ENCODE measurements at places on chromosomes 4 and X.

DNA sequence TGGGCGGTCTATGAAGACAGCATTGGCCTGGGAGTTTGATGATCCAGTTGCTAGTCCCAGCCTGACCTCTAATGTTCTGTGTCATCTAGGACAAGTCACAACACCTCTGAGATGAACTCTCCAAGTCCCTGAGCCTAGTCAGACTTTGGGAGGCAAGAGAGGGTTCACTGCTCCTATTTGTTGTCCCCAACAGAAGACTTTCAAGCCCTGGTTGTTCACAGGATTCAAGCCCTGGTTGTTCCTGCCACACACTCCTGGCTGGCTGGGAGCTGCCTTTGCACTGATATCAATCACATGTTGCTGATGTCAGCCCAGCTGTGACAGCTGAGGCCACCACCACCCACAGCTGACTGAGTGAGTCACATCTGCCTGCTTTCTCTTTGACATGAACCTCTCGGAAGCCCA is 253.2 kb upstream of the RASGEF1B start:
- no peak for DNase-seq

GRCh38 chrX:44314259-44314734 is 29.2 kb downstream of the EFHC2 start:
- DNase-seq: no peak

- DNase-seq: no peak
Observed at GRCh38 chr4:53365121-53365485, 758 bp downstream of the SCFD2 start.

DNA sequence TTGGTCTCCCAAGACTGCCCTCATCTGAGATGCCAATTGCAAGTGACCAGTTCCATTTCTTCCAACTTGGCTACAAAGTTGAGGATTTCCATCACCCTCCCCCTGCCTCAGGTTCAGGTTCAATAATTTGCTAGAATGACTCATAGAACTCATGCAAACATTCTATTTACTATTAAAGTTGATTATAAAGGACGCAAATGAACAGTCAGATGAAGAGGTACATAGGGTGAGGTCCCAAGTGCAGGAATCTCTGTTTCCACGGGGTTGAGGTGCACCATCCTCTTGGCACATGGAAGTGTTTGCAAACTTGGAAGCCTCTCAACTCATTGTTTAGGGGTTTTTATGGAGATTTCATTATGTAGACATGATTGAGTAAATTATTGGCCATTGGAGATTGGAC is 41.0 kb downstream of the FGFBP1 start:
- no peak for DNase-seq

DNA sequence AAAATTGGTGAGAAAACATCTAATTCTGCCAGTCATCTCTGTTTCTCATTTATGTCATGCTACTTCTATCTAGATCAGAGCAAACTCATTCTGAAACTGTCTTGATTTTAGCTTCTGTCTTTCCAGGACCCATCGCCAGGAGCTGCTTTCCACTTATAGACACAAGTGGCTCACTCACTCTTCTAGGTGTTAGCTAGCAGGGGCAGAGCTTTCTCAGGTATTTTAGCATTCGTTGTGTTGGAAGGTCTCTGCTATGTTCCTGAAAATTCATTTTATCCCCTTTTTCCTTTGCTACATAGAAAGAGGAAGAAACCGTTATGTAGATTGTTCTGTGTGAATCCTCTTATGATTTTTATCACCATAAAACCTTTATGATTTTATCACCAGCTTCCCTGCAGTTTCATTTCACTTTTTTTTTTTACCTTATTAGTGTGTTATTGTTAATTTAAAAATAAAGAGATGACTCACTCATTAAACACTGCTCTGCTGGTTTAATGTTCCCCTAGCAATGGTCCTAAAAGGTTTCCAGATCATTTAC is 246.6 kb upstream of the AADAT start:
- no peak for DNase-seq

DNA sequence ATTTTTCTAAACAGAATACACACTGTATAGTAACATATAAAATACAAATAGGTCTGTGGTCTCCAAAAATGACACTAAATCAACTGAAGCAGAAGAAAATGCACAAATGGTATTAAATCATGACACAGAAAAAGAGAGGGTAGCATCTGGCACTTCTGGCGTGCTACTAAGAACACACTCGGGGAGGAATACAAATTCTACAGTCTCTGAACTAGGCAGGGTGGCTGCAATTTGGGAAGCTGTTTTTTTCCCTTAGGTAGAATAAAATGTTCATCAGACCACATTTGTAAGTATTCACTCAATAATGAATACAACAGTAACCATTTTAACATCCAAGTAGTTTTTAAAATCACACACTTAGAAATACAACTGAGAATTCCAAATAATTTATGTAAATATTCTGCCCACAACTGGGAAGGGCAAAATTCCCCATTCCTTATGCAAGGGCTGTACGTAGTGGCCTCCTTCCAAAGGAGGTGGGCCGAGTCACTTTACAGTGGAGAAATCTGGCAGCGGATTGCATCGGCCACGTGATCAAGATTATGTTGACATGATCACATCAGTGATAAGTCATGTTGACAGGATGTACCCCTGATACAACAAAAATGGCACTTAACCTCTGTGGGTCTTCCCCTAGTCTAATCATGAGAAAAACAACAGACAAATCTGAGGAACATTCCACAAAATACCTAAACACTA is 101.1 kb downstream of the TSPAN5 start:
- no peak for DNase-seq

GRCh38 chrX:68462653-68463052 is 29.4 kb upstream of the OPHN1 start:
- no peak for DNase-seq

- DNase-seq: no peak
Observed at GRCh38 chr4:4216648-4217047, 10.1 kb downstream of the OTOP1 start.

DNA sequence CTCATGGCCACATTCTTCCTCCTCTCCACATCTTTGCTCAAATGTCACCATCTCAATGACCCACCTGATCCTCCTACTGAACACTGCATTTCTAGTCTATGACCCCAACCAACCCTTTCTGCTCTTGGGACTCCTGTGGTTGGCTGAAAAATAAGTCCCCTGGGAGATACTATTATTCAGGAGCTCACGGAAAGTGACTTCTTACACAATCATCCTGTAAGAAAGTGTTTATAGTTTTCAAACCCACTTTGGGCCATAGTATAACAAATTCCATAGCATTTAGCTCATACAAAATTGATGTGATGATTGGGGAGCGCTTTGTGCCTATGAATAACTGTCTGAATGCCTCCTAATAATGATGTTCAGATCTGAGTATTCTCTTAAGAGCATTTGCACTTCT is 161.4 kb upstream of the HS3ST1 start:
- DNase-seq: no peak

DNA sequence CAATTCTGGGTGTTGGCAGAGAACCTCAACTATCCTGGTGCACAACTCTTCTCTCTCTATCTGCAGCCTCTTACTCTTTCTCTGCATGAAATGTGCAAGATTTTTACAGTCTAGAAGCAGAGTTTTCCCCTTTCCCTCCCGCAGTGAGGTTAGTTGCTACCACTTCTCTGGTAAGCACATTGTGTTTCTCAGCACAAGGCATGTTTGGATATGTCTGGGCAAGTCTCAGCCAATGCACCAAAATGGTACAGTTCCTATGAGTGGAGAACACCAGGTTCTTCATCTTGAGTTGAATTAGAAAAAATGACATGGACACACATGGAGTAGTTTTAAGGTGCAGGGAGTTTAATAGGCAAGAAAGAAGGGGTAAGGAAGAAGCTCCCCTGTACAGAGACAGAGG is 187.0 kb downstream of the CCNG2 start:
- no peak for DNase-seq

DNA sequence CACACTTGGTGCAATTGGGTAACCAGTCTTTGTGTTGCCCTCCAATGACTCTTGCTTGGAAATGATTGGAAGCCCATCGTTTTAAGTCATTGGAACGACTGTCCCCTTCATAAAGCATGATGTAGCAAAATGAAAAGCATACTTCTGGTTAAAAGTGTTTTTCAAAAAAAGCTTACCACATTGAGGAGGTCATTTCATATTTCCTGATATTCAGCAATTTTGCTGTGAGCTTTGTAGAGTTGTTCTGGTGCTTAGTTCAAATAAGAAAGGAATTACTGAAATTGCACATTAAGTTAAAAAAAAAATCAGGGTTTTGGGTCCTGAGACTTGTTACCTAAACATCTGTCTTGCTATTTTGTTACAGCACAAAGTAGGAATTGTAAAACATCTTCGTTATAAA is 51.8 kb downstream of the TBL1X start:
- no peak for DNase-seq

- DNase-seq: no peak
Observed at GRCh38 chr4:140743194-140743931, 12.8 kb downstream of the TBC1D9 start.

DNA sequence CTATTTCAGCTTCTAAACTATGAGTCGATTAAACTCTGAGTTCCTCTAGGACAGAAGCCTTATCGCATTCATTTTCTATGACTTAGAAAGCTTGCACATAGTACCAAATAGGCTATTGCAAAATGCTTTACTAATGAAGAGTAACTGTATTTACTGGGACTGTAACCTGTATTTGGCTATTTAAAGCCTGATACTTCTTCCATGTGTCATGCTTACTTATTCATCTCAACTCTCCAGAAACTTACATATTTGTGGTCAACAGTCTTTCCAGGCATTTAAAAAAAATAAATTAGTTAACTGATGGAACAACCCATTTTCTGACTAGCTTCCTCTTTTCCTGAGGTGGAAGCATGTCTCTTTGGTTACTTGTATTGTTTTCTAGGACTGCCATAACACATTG is 467.9 kb downstream of the PCDH11X start:
- no peak for DNase-seq

- DNase-seq: no peak
Observed at GRCh38 chr4:28250646-28251045, 1390.0 kb downstream of the STIM2 start.

- DNase-seq: no peak
Observed at GRCh38 chr4:140138428-140138827, 15.6 kb downstream of the MAML3 start.

- DNase-seq: no peak
Observed at GRCh38 chr4:99136329-99136728, 7.8 kb downstream of the ADH4 start.

DNA sequence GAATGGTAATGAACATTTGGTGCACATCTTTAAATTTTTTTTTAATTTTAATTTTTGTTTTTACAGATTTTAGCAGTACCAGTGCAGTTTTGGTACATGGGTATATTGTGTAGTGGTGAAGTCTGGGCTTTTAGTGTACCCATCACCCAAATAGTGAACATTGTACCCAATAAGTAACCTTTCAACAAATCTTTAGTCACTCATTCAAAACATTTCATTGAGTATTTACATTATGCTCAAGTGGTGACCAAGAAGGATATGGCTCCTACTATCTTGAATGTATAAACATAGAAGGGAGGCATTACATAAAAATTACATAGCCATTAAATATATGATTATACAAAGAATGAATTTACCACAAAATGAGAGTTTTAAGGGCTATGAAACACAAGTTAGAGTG is 223.3 kb downstream of the SPRY1 start:
- DNase-seq: no peak

DNA sequence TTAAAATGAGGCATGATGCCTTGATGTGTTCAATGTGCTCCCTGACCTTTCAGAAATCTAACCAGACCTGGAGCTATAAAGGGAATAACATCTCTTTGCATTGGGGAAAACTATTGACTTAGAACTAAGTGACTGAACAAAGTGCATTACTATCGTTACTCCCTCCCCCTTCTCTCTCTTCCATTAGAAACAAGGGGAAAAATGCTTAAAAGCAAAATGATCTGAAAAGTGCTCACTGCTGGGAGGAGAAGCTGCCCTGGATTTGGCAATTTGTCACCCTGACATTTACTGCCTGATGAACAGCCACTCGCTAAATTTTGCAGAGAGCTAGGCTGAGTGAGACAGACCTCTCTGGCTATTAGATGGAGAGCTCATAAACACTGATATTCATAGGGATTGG is 48.6 kb upstream of the PARM1 start:
- DNase-seq: no peak

DNA sequence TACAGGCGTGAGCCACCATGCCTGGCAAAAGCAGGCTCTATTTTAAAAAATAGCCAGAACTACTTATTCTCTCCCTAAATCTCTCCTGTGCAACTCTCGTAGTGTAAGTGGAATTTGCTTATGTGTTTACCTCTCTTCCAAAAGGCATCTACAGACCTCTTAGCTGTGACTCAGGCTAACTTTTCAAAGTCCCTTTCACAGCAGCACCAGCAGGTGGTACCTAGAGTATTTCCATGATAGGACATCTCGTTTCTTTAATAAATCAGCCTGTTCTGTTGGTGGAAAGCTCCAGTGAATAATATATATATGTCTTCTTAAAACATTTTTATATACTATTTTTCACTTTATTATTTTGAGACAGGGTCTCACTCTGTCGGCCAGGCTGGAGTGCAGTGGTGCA is 89.0 kb downstream of the NSUN7 start:
- DNase-seq: no peak

GRCh38 chr4:76055016-76055415 is 19.1 kb upstream of the CXCL11 start:
- no peak for DNase-seq

GRCh38 chr4:8440492-8441311 is at the start of the genes ACOX3 and TRMT44:
ACOX3 (minus strand) TSS chr4:8440723; CDS start chr4:8416521, 24,202 bp downstream.
TRMT44 (plus strand) TSS chr4:8440777; CDS start chr4:8440823, 46 bp downstream.
- peak; percentile 85 for DNase-seq

DNA sequence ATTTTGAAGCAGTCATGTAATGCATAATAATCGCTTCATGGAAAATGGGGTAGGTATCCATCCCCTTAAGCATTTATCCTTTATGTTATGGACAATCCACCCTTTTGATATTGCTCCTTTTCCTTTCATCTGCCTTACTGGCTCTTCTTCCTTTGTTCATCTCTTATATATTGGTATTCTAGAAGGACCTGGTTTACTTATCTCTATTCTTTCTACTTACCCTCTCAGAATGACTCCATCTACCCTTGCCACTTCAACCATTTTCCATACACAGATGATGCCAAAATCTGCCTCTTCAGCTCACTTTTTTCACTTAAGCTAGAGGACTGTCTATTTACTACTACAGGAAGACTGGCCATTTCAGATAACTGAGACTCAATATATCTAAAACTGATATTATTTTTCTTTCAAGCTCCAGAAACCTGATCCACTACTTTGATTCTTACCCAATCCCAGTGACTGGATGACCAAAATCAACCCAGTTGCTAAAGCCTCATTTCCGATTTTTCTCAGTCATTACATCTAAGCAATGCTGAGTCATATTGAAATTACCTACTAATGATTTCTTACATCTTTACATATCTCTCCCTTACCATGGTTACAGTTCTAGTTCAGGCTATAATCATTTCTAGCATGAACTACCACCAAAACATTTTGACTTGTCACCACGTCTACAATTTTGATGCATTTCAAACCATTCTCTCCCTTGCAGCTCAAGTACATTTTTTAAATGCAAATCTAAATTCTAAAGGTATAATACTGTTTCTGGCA is 93.7 kb downstream of the FAAH2 start:
- DNase-seq: no peak

DNA sequence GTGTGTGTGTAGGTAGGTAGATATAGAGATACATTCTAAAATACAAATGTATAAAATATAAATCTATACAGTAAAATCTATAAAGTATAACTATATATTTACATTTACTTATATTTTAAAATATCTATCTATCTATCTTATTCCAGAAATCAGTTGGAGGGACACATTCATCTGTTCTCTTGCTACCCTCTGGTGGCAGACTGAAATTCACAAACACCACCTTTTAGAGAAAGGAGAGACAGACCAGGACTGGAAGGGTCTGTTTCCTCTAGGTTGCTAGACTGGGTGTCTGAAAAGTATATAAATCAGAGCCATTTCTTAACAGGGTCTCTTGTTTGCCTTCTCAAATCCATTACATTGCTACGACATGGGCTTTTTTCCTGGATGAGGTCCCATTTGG is 343.0 kb downstream of the OPHN1 start:
- no peak for DNase-seq
